ENCODE measurements at places on chromosomes 5 and 9.

GRCh38 chr5:110872200-110872599, 133.4 kb downstream of the SLC25A46 start:
- no peak for DNase-seq
- H3K27ac ChIP-seq = no peak overlapping the region
- no peaks in the 10 kb centered on the region for H3K4me1 ChIP-seq
- no peaks in the 10 kb centered on the region for H3K27me3 ChIP-seq
- H3K4me3 ChIP-seq = no peak overlapping the region

DNA sequence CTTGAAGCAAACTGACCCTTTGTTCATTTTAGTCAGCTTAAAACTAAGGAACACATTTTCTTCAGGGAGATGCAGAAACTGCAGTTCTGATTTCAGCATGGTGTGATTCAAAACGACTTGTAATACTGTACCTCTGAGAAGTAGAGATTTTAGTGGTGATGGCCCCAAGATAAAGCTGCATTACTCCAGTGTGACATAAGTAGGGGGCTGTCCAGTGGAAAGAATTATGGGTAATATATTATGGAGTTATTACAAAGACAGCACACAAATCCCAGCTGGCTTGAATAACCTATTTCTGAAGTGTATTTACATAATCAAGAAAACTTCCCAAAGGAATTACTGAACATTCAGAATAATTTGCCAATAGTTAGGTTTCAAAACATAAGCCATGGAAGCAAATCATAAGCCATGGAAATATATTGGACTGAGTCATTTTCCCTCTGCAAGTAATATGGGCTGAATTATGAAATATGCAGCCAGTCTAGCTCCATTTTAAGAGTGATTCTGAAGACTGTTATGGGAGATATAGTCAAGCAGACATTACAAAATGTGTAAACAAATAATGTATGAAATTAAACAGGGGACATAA, 133.7 kb upstream of the FBXL17 start:
- no peak for DNase-seq
- H3K4me3 ChIP-seq = no peak overlapping the region
- H3K27ac ChIP-seq = no peak overlapping the region
- H3K4me1 ChIP-seq = peaks cover 10% of the 10 kb centered on the region

DNA sequence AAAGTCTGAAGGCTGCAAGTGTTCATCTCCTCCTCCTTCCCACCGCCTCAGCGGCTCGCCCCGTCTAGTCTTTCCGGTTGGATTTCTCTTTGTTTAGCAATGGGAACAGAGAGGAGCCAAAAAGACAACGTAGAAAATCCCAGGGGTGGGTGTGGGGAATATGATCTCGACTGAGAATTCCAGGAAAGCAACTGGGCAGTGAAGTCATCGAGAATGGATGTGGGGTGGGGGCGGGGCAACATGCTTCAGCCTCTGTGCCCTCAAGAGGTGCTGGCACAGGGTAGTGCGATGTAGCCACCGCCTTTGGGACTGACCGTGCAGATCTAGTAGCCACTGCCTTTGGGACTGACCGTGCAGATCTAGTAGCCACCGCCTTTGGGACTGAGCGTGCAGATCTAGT, 12.9 kb downstream of the MSX2 start:
- no peak for DNase-seq
- peaks cover 56% of the 10 kb centered on the region for H3K27me3 ChIP-seq
- peaks cover 3% of the 10 kb centered on the region for H3K4me1 ChIP-seq
- H3K4me3 ChIP-seq = no peak overlapping the region
- H3K36me3 ChIP-seq = no peaks in the 10 kb centered on the region
- no peak overlapping the region for H3K27ac ChIP-seq

DNA sequence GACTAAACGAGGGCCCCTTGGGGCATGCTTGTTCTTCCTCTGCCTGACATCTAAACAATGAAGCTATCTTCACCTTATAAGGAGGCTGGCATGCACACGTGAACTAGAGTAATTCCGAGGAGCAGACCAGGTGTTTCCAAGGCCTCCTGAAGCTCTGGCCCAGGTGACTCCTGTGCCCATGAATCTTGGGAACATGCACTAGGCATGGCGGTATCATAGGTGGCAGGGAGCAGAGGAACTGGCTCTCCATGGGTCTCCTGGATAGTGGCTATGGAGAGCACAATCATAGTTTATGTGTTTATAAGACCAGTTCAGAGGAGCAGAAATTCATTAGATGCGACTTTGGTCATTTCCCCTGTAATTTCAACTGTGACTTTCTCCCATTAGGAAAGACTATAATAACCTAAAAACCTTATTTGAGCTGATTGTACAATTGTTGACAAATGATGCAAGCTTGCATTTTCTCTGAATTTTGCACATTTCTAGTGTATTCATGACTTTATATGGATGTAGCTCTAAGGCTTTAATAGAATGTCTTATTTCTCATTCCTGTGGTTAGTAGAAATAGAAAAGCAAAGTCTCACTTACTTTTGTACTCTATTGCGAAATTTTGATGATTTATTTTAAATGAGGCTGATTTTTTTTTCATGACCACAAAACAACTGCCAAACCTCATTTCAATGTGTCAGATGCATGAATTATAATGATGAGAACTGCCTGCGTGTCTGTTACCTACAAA, 135.3 kb upstream of the RPS23 start:
- H3K4me1 ChIP-seq = peaks cover 4% of the 10 kb centered on the region
- no peaks in the 10 kb centered on the region for H3K36me3 ChIP-seq
- no peak overlapping the region for H3K27ac ChIP-seq
- no peak overlapping the region for H3K4me3 ChIP-seq
- DNase-seq = no peak
- H3K27me3 ChIP-seq = no peaks in the 10 kb centered on the region

- H3K27ac ChIP-seq = no peak overlapping the region
- DNase-seq = no peak
- peaks cover 5% of the 10 kb centered on the region for H3K4me1 ChIP-seq
- no peaks in the 10 kb centered on the region for H3K27me3 ChIP-seq
These were observed 35.3 kb downstream of the PFDN1 start for GRCh38 chr5:140267559-140268018.

DNA sequence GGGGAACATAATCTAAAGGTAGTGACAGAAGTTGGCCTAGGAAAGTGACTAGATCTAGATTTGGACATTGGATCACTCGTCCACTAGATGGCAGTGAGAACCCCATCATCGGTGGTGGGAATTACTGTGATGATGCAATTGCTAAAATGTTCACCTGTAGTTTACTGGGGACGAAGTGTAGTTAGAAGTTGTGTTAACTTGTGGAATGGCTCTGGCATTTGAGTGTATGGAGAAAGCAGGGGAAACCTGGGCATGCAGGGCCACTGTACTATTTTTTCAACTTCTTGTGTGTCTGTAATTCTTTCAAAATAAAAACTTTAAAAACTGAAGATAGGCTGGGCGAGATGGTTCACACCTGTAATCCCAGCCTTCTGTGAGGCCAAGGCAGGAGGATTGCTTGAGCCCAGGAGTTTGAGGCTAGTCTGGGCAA, 75.5 kb downstream of the PHAX start:
- DNase-seq = peak; percentile 63
- no peak overlapping the region for H3K27ac ChIP-seq
- H3K36me3 ChIP-seq = no peaks in the 10 kb centered on the region
- H3K27me3 ChIP-seq = no peaks in the 10 kb centered on the region

GRCh38 chr5:96332535-96333366, 100.3 kb downstream of the PCSK1 start:
- no peaks in the 10 kb centered on the region for H3K36me3 ChIP-seq
- no peaks in the 10 kb centered on the region for H3K27me3 ChIP-seq
- H3K4me3 ChIP-seq = no peak overlapping the region
- H3K27ac ChIP-seq = no peak overlapping the region

DNA sequence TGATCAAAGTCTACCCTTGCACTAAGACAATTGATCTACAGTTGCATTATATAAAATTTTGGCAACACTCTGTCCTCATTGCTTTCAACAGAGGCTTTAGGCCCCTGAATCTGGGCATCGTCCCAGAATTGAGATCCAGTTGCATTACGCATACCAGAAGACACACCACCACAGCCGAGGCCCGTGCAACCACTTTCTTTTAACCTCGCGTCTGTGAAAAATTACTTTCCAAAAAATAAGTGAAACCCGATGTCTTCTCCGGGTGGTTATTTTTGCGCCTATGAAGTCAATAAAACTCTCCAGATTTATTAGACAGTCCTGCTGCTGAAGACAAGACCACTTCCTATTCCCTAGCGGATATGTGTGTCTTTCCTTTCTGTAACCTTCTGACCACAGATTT, 52.1 kb upstream of the NFIB start:
- H3K36me3 ChIP-seq = no peaks in the 10 kb centered on the region
- no peak for DNase-seq

GRCh38 chr5:155136216-155136850, 122.8 kb downstream of the KIF4B start:
- peaks cover 3% of the 10 kb centered on the region for H3K27me3 ChIP-seq
- no peaks in the 10 kb centered on the region for H3K36me3 ChIP-seq
- no peak overlapping the region for H3K27ac ChIP-seq
- H3K4me1 ChIP-seq = no peaks in the 10 kb centered on the region

- H3K4me1 ChIP-seq = no peaks in the 10 kb centered on the region
- peak; percentile 73 for DNase-seq
- no peak overlapping the region for H3K27ac ChIP-seq
- no peaks in the 10 kb centered on the region for H3K27me3 ChIP-seq
- no peak overlapping the region for H3K4me3 ChIP-seq
These were observed 29.3 kb downstream of the PLAC8L1 start for GRCh38 chr5:146076028-146076427.

DNA sequence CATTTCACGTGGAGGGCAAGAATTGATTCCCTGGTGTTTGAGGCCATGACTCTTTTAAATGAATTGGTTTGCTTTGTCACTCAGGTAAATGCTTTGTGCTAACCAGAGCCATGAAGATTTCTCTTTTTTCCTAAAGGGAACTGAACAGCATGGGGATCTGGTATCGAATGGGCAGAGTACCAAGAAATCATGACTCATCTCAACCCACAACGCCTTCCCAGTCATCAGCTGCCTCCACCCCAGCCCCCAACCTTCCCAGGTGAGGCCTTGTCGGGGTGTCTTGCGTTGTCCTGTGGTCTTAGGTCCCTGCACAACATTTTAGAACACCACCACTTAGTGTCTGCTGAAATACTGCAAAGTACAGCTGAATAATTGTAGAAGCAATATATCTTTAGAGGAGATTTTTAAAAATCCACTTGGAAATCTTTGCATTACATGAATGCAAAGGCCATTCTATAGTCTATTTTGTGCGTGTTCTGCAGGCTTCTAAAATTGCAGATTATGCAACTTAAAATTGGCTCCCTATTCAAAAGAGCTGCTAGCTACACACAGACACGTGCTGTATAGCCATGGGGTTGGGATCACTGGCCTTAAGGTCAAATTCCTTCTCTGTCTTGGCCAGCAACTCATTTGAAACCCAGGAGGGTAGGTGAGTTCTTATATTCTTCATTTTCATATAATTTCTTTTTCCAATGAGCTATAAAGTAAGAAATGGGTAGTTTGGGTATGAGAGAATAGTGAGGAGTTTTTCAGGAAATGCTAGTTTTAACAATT, 69.0 kb downstream of the MVB12B start:
- no peak overlapping the region for H3K27ac ChIP-seq
- no peaks in the 10 kb centered on the region for H3K4me1 ChIP-seq
- peaks cover 65% of the 10 kb centered on the region for H3K36me3 ChIP-seq
- H3K27me3 ChIP-seq = no peaks in the 10 kb centered on the region

DNA sequence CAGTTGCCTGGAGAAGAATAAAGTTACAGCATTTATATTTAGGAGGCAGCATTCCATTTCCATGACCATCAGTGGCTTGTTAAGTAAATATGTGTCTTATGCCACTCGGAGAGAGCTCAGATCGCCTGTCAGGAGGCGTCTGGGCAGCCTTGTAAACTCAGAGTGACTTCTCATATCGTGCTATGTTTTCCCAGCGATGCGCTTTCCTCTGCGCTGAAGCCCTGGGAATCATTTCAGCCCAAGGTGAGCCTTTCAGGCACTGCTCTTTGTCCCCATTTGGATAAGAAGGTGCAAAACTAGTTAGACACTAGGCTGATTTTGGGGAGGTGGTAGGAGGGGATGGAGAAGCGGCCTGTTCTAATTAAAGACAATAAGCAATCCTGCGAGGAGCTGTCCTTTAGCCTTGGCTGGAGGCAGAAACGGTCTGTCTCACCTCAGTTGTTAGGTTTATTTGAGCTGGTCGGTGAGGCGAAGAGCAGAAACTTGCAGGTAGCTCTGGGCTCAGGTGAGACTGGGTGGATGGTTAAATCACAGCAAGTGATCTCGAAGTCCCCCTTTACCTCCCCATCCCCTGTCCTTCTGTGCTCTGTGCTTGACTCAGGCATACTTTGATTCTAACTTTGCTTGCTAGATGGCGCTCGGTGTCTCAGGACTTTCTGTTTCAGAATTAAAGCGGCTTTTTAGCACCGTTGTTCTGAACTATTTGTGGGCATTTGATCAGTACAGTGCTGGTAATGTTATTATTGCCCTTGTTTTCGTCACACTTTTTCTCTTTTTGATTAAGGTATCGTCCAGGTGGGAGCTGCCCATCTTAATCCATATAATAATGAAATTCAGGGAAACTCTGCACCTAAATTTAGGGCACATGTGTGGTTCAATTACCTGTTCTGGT, 24.6 kb downstream of the NR2F1 start:
- no peak for DNase-seq
- H3K4me3 ChIP-seq = no peak overlapping the region
- peaks cover 97% of the 10 kb centered on the region for H3K27me3 ChIP-seq
- no peaks in the 10 kb centered on the region for H3K36me3 ChIP-seq
- peaks cover under 1% of the 10 kb centered on the region for H3K4me1 ChIP-seq

GRCh38 chr9:126437268-126437666, 110.6 kb downstream of the MVB12B start:
- H3K36me3 ChIP-seq = peaks cover 12% of the 10 kb centered on the region
- no peak overlapping the region for H3K4me3 ChIP-seq
- no peaks in the 10 kb centered on the region for H3K4me1 ChIP-seq
- DNase-seq = no peak
- no peaks in the 10 kb centered on the region for H3K27me3 ChIP-seq

- no peaks in the 10 kb centered on the region for H3K4me1 ChIP-seq
- H3K36me3 ChIP-seq = no peaks in the 10 kb centered on the region
- H3K4me3 ChIP-seq = no peak overlapping the region
- H3K27me3 ChIP-seq = no peaks in the 10 kb centered on the region
- H3K27ac ChIP-seq = no peak overlapping the region
These were observed 3.9 kb upstream of the C5orf58 start for GRCh38 chr5:170228762-170229435.

DNA sequence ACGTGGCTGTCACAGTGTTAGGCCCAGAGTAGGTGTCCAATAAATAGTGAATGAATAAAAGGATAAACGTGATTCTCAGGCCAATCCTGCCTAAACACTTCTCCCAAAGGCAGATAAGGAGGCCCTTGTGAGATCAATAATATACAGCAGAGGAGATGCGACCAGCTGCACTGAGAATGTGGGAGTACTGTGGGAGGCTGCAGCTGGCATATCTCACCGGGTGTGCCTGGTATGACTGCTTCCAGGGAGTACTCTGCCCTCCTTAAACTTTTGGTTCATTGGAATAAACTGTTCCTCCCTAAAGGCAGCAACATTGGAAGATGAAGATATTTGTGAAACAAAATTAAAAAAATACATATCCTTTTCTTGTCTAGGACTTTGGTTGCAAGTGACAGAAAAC, 57.1 kb upstream of the PTPN3 start:
- H3K27me3 ChIP-seq = no peaks in the 10 kb centered on the region
- no peak overlapping the region for H3K4me3 ChIP-seq
- H3K27ac ChIP-seq = no peak overlapping the region

Data from large intestine (tissue), 12 donors.